Ovary (tissue), 10 donors: ENCODE measurements at places on chromosomes 4 and X.

DNA sequence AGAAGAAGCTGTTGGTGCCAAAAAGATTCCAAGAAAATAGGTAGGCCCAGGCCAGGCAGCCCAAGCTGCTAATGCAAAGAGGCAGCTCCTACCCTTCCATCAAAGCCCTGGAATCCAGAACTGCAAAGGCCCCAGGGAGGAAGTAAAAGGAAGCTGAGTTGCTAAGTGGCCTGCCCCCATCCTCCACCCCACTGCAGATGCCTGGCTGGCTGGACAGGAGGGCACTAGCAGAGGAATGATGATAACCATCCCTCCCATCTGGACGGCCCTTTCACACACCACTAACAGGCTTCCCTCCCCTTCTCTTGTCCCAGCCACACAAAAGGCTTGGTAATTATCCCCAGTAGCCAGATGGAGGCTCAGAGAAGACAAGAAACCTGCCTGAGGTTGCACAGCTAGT, 32.4 kb upstream of the PJA1 start:
- no peak for DNase-seq

DNA sequence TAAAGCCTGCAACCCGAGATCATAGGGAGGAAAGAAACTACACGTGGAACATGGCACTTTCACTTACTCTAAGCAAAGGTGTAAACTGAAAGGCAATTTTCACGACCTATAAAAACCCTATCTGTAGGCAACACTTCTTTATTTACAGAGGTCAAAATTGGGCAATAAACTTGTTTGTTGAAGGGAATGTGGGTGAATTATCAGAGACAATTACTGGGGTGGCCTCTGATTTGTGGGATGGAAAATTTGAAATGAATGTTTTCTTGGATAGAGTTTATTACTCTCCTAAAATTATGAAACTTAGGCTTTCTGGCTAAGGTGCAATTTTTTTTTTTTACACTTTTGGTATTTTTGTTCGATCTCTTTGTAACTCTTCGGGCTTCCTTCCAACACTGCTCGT, 734.1 kb upstream of the TENM3 start:
- DNase-seq, result no peak

DNA sequence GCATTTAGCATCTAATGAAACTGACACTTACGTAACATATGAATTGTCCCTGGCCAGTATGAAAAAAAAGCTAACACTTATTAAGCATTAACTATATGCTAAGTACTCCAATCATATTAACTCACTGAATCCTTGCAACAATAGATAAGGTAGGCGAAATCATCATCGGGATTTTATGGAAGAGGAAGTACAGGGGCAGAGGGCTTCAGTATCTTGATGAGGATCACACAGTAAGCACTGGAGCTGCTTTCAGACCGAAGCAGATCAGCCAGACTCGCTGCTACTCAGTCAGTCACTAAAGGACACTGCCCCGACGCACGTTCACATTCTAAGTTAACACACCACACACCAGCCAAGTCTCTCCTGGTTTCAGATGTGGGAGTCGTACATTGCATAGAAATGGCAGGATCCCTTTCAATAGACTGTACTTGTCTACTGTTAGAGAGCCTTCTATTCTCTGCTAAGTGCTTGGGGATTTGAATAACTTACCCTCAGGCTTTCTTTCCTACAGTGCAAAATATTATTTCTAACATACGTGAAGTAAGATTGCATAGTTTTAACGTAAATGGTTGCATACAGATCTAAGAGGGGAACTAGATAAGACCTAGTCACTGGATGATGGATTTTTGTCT, 540.2 kb upstream of the TENM3 start:
- DNase-seq, result no peak

DNA sequence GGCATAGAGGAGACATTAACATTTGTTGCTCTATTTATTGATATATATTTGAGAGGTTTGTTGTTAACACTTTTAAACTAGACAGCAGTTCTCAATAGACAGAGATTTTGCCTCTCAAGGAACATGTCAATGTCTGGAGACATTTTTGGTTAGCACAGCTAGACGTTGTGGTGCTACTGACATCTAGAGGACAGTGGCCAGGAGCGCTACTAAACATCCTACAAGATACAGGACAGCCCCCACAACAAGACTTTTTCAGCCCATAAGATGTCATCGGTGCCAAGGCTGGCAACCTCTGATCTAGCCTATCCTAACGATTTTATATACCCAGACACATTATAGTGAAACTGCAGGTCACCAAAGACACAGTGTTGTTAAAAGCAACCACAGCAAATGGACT, 18.4 kb upstream of the CTSO start:
- no peak for DNase-seq

DNA sequence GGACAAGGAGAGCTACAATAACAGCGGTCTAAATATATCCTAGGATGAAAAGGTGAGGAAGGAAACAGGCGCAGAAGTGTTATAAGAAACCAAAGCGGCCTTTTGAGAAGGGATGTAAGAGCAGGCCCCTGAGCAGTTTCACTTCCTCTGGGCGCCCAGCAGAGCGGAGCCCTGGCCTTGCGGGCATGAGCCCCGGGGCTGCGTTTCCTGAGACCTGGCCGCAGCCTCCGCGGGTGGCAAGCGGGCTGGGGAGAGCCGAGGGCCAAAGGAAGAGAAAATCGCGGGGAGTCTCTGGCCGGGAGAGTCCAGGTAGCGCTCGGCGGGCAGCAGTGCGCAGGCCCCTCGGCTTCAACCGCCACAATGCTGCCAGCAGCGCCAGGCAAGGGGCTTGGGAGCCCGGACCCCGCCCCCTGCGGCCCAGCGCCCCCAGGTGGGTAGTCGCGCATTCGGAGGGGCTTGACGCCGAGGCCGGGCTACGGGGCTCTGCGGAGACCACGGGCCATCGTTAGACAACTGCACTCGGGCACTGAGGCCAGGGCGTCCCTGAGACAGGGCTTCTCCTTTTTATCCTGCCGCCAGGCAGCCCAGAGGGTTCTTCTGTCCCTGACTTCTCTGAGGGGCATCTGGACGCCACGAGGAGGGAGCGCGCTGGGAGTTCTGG, at the start of gene BANK1:
BANK1 (plus strand) TSS at position 210 of the 661 bp plus-strand sequence; CDS start at position 361, 151 bp downstream.
- DNase-seq, result no peak

DNA sequence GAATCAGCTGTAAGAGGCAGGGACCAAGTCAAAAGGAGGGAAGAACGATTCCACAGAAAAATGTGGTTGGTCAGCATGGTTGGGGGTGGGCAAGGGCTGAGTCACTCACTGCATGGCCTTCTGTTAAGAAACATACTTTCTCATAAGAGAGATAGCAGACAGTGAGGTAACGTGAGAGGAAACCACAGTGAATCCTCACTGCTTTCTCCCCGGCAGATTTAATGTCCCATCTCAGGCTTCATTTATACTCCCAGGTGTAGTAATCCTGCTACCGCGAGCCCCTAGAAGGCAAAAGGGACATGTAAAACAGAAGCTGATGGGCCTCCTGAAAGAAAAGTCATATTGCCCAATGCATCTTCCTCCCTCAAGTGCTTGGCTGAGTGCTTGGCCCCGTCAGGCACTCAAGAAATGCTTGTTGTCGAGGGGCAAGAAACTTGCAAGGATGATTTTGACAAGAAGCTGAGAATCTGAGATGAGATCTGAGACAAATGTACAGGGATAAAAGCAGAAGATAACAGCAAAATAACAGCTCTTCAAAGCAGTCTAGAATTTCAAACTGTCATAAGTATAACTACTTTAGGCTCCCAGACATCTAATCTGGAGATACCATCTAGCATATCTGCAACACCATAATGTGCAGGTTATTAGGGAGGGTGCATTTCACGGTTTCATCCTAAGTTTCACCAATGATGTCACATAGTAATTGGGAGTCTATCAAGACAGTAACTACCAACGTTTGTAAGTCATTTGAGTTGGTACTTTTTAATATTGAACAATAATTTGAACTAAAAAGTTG, 40.2 kb downstream of the SH3KBP1 start:
- peak; percentile 50 for DNase-seq

DNA sequence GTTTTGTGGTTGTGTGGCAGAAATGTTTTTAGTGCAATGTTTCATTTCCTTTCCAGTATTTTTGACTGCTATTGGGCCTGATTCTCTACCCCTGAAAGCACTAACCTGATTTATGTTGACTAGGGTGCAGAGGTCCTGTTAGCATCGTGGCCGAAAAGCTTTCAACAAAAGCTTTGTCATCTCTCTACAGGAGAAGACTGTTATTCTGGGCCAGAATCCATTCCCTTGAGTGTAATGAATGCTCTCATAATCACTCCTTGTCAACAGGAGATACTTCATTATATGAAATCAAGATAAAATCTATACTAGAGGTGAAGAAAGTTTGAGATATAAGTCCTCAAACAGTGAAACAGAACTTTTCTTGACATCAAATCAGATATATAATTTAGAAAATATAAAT, 195.5 kb downstream of the ZNF330 start:
- DNase-seq, result no peak

DNA sequence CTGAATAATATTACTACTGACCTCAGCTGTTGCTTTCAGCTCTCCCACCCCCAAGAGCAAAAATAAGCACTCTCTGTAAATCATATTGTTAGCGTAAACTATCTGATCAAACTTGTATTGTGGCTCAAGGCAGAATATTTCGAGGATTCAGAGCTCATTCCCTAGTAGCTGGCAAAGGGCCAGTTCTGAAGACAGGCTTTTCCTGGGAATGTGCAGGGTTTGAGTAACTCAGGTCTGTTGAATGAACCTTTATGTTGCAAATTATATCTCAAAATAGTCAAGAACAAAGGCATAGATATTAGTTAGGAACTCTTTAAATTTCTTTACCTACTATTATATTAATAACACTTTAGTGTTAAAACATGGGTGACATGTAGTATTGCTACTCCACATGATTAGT, 454.9 kb downstream of the CCSER1 start:
- DNase-seq, result no peak

GRCh38 chrX:66000628-66001272, 39.1 kb downstream of the VSIG4 start:
- DNase-seq, result no peak

DNA sequence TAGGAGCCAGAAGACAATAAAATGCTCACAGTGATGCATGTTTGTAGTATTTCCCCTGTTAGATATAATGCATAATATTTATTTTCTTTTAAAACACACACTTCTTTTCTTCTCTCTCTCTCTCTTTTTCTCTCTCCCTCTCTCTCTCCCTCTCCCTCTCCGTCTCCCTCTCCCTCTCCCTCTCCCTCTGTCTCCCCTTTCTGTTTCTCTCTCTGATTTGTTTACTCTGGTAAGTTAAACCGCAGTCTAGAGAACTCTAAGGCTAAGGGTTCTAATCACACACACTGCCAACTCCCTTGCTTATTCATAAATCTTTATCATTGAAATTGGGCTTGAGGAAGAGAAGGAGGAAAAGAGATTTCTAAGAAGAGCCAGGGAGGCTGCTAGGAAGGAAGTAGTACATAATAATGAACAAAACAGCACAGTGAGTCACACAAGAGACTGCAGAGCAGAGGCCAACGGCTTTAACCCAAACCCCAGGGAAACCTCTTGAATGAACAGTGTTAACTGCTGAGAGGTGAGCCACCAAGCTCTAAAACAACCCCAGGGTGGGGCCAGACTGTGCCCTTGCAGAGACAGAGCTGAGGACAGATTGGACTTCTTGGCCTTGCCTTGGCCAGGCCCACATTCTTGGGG, 9.1 kb upstream of the PHOX2B start:
- DNase-seq, result no peak

- DNase-seq, result no peak
Observed at GRCh38 chr4:104429150-104429741, 65.4 kb downstream of the CXXC4 start.

DNA sequence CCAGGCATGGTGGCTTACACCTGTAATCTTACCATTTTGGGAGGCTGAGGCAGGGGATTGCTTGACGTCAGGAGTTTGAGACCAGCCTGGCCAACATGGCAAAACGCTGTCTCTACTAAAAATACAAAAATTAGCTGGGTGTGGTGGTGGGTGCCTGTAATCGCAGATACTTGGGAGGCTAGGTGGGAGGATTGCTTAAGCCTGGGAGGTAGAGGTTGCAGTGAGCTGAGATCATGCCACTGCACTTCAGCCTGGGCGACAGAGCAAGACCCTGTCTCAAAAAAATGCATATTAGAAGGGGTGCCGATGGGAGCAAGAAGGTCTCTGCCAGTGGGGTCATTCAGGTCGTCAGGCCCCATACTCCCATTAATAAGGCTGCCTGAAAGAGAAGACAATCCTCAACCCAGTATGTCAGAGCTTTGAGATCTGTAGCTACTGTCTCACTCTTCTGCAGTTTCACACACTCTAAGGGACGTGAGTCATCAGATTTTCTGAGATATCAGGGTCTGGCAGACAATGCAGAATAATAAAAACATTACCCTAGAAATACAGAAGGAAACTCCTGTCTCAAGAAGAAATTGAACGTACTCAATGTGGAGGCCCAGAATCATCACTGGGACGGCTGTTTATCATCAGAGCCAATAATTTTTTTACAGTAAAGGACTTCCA, 176.7 kb upstream of the FAT1 start:
- no peak for DNase-seq

- no peak for DNase-seq
Observed at GRCh38 chr4:189988877-189989431, 38.1 kb downstream of the FRG2 start.

- no peak for DNase-seq
Observed at GRCh38 chr4:73984736-73985527, 3.1 kb downstream of the PPBP start.

- DNase-seq, result no peak
Observed at GRCh38 chr4:20326460-20326859, 74.8 kb downstream of the SLIT2 start.

DNA sequence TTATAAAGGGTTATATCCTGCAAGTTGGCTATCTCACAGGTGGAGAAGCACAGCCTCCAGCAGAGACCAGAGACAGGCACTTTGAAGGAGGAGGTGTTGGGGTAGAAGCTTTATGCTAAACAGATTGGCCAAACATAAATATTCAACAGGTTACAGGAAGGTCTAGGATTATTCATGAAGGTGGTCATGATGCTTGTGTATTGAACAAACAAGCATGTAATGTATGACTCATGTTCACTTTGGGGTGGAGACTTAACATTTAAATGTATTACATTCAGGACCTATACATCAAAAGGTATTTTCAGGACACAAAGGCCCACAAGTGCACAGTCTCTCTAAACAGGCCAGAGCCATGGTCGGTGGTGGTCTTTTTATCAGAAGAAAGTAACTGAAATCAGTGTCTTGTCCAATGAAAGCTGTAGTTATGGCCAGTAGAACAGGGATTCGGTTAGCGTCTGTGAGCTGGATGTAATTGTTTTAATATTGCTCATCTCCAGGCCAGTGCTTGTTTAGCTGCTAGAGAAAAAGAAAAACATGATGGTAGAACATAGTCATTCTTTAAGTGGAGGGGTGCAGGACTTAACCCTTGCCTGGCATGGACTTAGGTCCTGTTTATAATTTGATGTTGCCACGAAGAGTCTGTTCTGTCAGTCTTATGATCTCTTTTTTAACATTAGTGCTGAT, 555.2 kb upstream of the PCDH10 start:
- no peak for DNase-seq

- peak; percentile 33 for DNase-seq
Observed at GRCh38 chrX:154761977-154762536, 607 bp upstream of the DKC1 start.

GRCh38 chr4:126753592-126753991, 879.2 kb upstream of the INTU start:
- no peak for DNase-seq

GRCh38 chr4:4709736-4710135, 149.7 kb upstream of the MSX1 start:
- DNase-seq, result no peak

- no peak for DNase-seq
Observed at GRCh38 chrX:134654398-134655012, 3.8 kb downstream of the PLAC1 start.
